ENCODE measurements at places on chromosomes 5 and 9.
A peak's percentile ranks its signal among the peaks of the same experiment; 100 is the strongest.

GRCh38 chr5:57552033-57552432, 69.4 kb upstream of the ACTBL2 start:
- DNase-seq = no peak

DNA sequence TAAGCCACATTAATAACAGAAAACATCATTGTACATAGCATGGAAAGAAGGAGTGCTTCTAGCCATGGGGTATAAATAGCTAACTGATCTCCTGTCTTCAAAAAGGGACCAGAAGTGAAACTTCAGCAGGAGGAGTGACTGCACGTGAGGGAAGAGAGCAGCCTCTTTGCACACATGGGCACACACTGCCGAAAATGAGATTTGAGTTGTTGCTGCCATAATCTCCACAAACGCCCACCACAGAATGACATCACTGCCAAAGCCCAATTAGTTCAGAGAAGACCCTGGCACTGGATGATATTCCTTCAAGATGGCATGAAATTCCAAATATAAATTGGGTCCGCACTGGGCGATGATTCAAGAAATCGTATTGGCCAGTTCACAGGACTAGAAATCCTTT, 238.9 kb upstream of the NR4A3 start:
- no peak for DNase-seq

DNA sequence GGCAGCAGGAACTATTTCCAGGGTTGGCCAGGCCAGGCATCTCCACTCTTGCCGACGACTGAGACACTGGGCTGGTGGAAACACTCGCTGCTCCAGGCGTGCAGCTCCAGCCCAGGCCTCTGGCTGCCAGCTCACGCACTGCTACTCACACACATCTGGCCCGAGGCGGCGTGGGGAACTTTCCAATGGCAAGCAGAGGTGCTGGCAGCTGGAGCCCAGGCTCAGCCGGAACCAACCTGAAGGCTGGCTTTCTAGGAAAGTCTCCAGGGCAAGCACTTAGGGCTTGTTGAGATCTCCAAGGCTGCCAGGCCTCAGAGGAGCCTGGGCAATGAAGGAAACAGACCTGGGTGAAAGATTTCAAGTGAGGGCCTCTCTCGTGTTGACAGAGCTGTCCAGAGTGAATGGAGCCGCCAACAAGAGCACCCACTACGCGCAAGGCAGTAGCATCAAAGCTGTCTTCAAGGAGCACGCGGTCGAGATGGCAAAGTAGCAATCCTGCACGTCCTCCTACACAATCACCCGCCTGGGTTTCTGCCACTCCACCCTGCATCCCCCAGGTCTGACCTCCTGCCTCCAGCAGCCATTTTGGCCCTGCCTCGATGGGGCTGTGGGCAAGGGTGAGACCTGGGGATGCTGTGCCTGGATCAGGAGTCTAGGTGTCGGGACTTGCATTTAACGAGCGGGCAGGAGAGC, 14.4 kb downstream of the SH3PXD2B start:
- DNase-seq = no peak

GRCh38 chr9:132877824-132878694, at the start of gene AK8:
TSS of gene AK8 (minus strand) at chr9:132878284. CDS start at chr9:132878255, 29 bp downstream.
- peak; percentile 61 for DNase-seq

GRCh38 chr5:41924872-41925554, at the start of gene FBXO4:
TSS of gene FBXO4 (plus strand) at chr5:41925281. CDS start at chr5:41925310, 29 bp downstream.
- peak; percentile 80 for DNase-seq

DNA sequence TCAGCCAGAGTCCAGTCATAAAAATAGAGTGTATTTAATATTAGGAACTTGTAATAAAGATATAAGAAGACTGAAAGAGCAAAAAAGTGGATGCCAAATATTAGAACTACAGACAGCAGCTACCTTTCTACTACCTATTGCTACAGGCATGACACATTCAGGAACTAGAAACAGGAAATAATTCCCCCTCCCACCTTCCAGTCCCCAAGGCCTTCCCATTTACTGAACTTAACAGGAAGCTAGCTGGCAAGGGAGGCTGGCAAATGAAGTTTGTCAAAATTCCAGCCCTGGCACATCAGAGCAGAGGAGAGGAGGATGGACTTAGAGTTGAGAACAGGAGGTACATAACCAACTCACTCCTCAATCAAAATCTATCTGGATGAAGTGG, 50.2 kb upstream of the RIC1 start:
- no peak for DNase-seq

DNA sequence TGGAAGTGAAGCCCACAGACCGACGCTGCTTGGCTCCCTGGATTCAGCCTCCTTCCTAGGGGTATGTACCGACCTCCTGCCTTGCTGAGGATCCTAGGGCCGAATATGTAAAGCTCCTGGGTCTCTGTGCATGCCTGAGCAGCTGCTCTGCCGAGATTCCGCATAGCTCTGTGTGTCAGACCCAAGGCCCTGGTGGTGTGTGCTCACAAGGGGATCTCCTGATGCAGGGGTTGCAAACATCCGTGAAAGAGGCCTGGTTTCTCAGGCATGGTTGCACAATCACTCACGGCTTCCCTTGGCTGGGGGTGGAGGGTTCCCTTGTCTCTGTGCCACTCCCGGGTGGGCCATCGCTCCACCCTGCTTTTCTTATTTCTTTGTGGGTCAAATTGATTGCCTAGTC, 19.9 kb upstream of the SVEP1 start:
- DNase-seq = no peak

DNA sequence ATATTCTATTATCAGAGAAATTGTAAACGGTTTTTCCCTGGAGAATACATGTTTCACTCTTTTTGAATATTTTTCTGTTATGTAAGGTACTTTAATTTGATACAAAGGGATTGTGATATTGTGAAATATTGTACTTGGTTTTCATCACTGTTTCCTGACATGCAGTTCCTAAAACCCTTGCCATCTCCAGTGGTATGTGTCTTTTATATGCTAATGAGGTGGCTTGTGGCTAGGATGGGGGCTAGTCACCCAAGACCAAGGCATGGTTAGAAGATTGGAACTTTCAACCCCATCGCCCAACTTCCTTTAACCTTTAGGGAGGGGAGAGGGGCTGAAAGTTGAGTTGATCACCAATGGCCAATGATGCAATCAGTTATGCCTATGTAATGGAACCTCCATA, 160.6 kb downstream of the TAF11L14 start:
- no peak for DNase-seq

- no peak for DNase-seq
Observed at GRCh38 chr5:136030956-136031611, 2.3 kb downstream of the TGFBI start.

GRCh38 chr5:124747791-124748686, 1.6 kb upstream of the ZNF608 start:
- peak; percentile 34 for DNase-seq

DNA sequence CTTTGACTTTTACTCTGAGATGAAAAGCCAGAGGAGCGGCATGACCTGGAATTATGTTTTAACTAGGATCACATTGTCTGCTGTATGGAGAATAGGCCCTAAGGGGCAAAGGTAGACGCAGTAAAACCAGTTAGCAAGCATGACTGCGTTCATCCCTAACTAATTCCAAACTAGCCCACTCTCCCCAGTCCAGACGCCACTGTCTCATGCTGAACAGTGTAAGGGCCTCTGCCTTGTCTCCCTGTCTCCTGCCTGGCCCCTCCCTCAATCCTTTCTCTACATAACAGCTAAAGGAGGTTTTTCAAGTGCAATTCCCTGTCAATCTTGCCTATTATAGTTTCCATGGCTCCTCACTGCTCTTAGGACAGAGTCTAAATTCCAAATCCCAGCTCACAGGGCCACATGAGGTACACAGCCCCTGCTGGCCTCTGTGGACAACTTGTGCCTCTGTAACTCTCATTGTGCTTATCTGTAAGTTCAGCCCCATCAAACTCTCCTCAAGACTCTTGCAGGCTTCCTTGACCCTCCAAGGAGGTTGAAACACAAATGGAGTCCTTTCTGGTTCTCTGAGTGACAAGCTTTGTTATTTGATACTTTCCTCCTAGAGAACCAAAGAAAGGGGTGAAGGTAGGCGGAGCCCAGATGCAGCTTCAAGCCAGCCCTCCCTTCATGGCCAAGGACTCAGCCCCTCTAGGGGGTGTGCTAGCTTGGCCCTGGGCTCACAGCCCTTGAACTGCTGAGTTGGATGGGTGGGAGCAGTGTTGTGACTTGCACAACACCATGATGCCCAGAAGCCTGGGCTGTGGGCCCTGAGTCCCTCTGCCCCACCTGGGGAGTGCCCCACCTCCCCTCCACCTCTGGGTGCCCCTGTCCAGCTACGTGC, 16.0 kb upstream of the SLC22A4 start:
- no peak for DNase-seq

DNA sequence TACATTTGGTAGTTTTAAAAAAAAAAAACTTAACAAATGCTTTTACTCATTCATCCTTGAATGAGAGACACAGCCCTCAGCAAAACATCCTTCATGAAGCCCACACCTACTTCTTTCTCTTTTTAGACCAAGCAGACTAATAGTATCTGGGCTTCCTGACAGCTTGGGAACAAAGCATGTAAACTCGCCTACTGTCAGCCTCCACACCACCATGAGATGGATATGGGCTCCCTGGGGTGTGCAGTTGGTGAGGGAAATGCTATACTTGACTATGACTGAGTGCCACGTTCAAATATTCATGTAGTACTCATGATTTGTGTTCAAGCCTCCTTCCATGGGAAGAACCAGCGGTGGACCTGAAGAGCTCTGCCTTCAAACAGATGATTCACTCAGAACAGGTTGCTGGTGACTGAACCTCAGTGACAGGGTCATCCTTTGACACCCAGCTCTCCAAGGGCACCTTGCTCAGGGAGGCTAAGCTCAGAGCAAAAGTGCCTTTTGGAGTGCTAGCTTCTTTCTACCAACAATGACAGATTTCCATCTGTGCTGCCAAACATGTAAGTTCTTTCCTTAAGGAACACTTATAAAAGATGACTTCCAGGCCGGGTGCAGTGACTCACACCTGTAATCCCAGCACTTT, 36.8 kb downstream of the SLC22A5 start:
- DNase-seq = no peak

DNA sequence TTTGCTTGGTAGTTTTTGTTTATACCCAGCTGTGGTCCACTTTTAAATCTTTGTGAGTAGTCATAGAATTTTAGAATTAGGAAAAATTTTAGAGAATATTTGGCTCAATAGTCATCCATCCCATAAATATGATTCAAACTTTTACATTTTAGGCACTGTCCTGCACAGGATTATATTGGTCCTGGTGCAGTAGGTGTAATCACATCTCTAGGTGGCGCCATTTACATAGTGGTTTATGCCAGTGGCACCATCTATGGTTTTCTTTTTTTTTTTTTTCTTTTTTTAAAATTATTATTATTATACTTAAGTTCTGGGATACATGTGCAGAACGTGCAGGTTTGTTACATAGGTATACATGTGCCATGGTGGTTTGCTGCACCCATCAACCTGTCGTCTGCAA, 260.7 kb upstream of the KCNN2 start:
- peak; percentile 41 for DNase-seq

- no peak for DNase-seq
Observed at GRCh38 chr5:171978519-171978918, 27.9 kb downstream of the FBXW11 start.

- DNase-seq = no peak
Observed at GRCh38 chr5:35237580-35238376, 7.5 kb upstream of the PRLR start.

DNA sequence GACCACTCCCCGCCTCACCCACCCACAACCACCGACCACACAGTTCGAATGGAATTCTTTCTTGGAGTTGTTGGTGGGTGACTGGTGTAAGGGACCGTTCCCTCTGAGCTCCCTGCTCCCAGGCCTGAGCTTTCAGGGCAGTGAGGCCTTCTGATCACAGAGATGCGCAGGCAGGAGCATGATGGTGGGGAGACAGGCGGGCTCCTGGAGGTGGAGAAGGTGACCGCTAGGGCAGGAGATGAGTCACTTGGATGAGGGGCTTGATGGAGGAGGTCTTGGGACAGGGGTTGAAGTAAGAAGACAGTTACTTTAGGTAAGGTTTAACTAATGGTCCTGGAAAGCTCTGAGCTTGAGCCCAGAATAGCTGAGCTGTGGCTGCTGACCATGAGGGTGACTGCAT, 88.5 kb downstream of the HSPA4 start:
- DNase-seq = no peak

DNA sequence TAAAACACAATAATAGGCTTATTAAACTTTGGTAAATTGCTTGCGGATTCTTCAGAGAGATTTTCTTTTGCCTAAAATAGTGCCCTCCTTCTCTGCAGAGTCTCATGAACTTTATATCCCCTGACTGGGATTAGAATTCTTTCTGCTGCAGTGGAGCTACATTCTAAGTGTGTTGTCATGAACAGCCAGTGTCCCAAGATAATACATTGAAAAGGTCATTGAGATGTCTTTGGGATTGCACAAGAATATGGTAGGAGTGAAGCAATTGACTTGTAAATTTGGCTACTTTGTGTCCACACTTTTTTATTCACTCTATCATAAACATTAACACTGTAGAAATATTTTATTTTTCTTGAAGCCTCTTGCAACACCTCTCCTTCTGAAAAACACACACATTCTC, 604.5 kb downstream of the GABRG2 start:
- DNase-seq = no peak

DNA sequence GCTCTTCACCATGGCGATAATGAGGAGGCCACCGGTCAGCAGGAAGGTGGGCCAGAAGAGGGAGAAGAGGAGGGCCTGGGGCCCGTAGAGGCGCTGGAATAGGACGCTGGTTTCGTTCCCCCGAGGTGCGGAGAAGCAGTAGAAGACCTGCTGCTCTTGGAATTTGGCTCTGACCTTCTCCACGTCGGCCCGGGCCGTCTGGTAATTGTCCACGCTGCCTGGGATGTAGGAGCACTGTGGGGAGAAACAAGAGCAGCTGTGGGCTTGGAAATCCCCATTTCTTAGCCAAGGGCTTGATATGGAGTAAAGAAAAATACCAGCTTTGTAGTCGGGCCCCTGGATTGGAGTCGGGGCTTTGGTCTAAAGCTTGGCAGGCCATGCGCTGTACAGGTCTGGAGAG, 10.4 kb downstream of the KCNMB1 start:
- no peak for DNase-seq

DNA sequence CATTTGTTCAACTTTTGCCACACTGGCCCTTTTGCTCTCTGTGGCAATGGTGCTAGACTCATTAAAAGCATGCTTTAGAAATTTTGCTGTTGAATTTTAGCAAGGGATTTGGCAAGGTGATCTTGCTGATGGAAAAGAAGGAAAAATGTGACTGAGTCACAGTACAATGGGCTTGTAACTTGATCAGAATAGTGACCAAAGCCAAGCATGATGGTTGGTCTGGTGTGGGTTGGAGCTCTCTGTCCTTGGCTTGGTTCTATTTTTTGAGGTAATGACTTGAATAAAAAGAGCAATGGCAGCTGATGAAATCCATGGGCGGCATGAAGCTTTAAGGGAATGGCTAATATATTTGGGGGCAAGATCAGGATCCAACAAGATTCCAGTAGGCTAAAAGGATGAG, 114.4 kb upstream of the ZNF366 start:
- no peak for DNase-seq
